H54 (cell line): ENCODE measurements at places on chromosomes 7 and 10.

DNA sequence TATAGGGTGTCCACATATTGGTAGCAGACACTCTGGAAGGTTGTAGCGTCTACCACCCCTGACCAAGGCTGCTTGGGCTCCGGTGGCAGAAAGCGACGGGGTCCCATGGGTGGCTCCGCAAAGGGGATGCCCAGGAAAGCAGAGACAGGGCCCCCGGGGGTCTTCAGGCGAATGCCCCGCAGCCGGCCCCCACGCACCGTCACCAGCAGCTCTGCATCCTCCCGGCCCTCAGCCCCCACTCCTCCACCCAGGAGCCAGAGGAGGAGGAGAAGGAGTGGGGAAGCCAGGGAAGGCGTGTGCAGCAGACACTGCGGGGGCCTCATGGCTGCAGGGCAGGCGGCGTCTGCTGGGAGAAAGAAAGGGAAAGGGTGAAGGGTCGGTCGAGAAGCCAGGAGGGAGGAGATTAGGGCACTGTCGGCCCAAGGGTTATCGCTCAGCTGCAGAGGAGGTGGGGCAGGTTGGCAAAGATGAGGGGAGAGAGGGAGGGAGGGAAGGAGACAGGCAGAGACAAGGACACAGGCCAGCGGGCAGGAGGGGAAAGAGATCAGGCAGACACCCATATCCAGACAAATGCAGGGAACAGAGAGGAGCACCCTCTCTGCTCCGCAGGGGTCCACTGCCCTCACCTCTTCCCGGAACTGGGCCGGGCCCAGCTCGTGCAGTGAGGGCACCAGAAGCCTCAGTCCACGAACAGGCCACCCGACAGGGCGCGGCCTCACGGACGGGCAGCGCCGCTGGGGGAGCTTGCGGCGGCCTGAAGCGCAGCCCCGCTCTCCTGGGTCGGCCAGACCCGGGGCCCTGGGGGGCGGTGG is 1.6 kb downstream of the ACHE start:
- no peak for DNase-seq

DNA sequence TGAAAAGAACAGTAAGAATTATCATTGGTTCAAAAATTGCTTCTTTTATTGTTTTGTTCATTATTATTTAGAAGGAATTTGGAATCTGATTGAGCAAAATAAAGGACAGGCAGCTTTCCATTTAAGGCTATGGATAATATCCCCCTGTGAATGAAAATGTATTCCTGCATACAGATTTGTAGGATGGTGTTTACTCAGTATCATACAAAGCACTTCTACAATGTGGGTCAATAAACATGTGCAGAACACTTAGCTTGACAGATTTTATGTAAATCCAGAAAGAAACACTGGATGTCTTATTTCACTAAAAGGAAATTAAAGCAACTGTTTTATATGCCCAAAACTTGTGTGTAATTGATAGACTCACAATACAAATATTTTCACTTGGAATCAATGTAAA is 189.7 kb downstream of the THSD7A start:
- DNase-seq, result no peak

GRCh38 chr7:128863433-128863989 is 855 bp downstream of the ATP6V1F start:
- peak; percentile 88 for DNase-seq

DNA sequence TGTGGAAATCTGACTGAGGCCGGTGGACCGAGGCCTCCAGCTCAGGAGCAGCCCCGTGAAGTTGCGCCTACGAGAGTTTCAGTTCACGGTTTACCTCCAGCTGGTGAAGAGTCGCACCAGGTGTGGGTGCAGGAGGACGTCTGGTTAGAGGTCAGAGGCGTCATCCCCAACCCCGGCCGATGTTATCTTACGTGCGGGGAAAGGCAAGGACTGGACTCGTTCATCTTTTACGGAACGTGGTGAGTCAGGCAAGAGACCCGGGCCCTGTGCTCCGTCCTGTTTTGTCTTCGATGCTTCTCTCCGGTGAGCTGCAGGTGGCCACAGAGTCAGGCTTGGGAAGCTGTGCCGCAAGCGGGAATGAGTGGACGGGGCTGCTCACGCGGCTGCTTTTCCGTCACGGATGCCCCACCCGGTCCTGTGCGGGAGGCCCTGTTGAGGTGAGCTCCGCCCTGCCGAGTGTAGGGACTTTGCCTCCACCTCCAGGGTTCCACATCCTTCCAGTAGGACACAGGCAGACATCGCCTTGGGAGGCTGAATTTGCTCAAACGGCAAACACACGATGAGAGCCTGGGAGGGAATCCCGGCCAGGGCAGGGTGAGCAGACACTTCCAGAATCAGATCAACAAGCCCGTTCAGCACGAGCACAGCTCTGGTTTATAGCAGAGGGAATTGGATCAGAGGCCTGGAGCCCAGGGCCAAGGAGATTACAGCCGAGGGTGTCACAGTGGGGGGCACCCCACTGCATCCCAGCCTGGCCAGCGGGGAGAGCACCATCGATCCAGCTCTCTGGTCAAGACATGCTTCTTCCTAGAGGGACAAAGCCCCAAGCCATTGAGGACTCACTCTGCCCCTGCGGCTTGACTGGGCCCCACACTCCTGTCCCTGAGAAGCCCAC is 50.1 kb upstream of the INPP5A start:
- DNase-seq, result no peak

GRCh38 chr7:28595076-28595475 is 182.8 kb downstream of the CREB5 start:
- no peak for DNase-seq

GRCh38 chr7:93046641-93047040 is 71.1 kb downstream of the SAMD9 start:
- no peak for DNase-seq

- no peak for DNase-seq
Measured at GRCh38 chr7:117750612-117751563, 122.4 kb downstream of the CTTNBP2 start.

DNA sequence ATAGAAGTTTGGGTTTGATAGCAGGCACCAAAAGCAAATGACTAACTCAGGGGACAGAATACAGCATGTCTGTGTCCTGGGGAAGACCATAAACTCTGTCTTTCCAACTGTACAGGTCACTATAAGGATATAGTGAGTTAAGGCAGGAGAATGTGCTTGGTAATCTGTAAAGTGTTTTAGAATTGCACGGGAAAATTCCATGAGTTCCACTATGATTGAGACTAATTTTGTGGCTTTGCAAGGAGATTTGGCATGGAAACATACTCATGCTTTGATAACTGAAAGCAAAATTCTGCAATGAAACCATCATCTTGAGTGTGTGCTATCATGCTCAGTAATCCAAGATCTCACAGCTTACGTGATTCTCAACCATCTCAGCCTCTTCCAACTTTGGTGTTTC is 152.6 kb downstream of the PKD1L1 start:
- no peak for DNase-seq

- DNase-seq, result no peak
Measured at GRCh38 chr10:8183241-8183704, 128.8 kb downstream of the GATA3 start.

DNA sequence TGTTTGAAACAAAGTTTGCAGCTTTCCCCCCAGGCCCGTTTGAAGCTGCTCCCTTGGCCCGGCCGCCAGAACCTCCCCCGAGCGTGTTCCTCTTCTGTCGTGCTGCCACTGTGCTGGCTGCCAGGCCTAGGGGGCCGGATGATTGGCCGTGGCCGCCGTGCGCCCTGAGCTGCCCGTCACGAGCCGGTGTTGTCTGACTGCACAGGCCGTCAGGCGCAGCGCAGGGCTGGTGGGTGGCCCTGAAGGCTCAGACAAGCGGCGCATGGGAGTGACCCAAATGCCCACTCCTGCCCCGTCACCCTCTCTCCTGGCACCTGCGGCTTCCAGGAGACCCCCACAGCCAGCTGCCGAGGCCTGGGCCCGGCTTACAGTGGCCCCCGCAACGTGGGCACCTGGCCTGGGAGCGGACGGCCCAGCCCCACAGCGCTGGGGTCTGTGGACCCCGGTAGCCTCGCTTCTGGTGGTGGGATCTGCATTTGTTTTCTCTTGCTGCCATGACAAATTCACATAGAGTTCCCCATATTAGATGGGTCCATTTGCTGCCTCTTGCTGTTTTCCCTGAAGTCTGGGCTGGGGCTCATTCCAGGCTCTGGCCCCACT is 13.1 kb downstream of the JAKMIP3 start:
- no peak for DNase-seq

- no peak for DNase-seq
Measured at GRCh38 chr10:71735709-71736569, 16.4 kb upstream of the C10orf105 start.

DNA sequence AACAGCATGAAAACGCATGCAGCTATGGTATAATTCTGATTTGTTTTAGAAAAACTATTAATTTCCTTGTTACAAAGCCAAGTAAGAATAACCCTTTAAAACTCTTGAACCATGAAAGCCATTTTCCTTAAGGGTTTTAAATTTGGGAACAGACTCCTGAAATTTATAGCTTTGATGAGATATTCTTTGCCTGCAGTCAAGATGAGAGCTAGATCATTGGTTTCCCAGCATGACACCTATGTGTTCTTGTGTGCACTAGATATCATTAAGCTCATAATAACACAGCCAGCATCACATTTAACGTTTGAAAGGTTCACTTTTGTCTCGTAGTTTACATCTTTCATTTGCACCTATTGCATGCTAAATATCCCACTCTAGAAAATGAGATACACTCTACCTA is 202.2 kb downstream of the PHF14 start:
- DNase-seq, result no peak

DNA sequence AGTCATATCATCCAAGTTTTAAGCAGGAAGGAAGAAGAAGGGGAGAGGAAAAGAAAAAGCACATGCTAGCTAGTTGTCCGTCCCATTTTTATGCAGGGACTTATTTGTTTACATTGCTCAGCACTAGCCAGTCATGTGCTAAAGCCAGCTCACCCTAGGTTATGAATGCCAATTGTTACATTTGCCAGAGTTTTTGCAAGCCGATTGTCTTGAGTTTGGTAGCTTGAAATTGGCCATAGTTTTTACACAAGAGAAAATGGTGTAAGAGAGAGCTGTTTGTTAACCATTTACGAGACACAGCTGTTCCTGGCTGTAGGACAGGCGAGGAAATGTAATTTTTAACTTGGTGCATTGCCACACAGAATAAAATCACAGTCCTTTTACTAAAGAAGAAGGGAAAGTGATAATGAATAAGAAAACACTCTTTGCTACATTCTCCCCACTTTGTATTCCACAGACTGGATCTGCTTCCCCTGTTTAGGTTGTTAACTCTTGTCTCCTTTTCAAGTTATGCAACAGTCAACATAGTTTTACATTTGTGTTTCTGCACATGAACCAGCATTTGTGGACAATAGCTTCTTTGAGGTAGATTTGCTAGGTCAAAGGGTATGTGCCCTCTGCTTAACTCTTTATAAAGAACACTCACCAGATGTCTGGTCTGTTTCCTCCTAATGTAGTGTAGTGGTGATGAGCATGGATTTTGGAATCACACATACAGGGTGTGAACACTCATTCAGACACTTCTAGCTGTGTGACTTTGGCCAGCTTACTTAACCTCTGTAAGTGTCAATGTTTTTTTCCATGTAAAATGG is 357.2 kb downstream of the LRMDA start:
- DNase-seq, result no peak

DNA sequence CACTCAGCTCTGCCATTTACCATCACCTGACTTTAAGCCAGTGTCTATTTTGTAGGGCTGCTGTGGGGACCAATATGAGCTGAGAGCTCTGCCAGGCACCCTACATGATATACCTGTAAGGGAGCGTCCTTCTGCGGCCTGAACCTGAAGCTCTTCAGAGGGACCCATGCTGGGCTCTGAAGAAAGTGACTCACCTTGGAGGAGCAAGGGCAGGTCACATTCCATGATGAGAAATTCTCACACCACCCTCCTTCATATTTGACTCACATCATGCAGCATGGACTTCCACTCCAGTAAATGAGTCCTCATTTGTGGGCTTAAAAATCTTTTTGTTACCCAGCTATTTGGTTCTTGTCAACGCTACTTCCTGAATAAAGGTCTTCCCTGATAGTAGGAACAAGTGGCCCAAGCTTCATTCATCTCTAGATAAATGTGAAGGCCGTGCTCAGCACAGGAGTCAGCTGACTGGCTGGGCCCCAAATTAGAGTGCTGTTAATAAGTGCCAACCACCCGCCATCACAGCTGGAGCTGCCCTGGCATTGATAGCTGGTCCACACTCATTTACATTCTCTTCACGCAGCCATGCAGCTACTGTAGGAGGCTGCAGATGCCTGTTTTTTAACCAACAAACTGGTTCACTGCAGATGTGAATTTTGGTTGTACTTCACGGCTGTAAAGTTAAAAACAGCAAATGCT is 78.4 kb downstream of the RNF216 start:
- DNase-seq, result peak; percentile 63

- no peak for DNase-seq
Measured at GRCh38 chr10:128143531-128143930, 17.3 kb upstream of the MKI67 start.

- DNase-seq, result no peak
Measured at GRCh38 chr10:23643111-23643780, 204.4 kb downstream of the OTUD1 start.

DNA sequence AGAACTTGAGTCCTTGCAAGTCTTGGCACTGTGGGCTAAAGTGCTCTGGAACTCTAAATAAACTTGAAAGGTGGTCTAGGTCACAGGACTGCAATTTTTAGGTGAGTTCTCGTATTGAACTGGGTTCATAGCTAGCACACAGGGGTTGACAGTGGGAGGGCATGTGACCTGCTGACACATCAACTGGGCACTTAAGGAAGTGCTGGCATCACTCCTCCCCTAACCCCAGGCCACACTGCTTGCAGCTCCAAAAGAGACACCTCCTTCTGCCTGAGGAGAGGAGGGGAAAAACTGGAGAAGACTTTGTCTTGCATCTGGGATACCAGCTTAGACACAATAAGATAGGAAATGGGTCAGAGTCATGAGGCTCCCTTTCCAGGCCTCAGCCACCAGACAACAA is 38.0 kb upstream of the AASS start:
- DNase-seq, result no peak

DNA sequence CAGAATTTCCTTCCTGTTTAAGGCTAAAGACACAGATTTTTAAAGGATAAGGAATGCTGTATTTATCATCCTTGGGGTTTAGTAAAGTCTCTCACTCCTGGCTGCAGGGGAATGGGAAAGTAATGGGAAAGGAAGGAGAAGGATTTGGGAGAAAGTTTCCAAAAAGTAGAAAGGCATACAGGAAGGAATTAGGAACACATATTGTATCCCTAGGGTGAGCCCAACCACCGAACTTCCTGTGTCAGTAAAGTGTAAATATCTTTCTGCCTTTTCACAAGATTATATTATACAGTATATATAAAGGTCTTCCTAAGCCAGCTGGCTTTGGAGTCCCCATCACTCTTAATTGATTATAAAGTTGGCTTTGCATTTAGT is 12.0 kb upstream of the UBE2D1 start:
- DNase-seq, result no peak

GRCh38 chr10:5860066-5860465 is 29.6 kb downstream of the ANKRD16 start:
- DNase-seq, result no peak

GRCh38 chr10:131080571-131080970 is 230.9 kb downstream of the TCERG1L start:
- no peak for DNase-seq
